ENCODE measurements at places on chromosomes 4 and X. TPM values are rescaled to one million over a fixed set of nuclear protein-coding genes. Genes with fewer than 3 reads are reported as not detected.

DNA sequence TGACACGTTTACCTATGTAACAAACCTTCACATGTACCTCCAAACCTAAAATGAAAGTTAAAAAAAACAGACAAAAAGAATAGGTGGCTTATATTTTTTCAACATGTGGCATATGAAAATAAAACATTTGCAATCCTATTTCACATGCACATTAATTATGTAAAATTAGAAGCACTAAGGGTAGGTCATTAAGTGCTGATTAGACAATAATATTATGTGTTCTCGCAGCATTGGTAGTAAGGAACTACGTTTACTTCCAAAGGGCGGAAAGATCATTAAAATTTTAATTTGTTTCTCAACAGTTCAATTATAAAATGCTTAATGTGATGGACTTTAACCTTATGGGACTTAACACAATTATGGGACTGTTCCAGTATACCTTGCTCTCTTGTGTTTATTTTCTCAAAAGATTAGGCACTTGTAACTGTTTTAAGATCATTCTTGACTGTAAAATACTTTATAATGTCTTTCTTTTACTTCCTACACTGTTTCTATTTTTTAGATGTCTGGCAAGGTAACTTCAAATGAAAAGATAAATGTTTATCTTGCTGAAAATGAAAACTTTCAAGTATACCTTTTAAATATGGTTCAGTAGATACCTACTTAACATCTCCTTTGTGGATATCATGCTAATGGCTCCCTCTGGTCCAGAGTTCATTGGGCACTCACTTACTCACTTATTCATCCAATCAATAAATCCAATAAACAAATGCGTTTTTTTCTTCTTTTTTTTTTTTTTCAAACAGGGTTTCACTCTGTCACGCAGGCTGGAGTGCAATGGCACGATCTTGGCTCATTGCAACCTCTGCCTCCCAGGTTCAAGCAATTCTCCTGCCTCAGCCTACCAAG lies 202.0 kb downstream of the ARAP2 start:
- DNase-seq, result no peak

Gene PNMA6F
- 0.82 TPM for total RNA-seq

- no peak for DNase-seq
Measured at GRCh38 chr4:93710101-93710846, 118.3 kb upstream of the ATOH1 start.

Gene VAMP7
- 27.7 TPM for total RNA-seq

DNA sequence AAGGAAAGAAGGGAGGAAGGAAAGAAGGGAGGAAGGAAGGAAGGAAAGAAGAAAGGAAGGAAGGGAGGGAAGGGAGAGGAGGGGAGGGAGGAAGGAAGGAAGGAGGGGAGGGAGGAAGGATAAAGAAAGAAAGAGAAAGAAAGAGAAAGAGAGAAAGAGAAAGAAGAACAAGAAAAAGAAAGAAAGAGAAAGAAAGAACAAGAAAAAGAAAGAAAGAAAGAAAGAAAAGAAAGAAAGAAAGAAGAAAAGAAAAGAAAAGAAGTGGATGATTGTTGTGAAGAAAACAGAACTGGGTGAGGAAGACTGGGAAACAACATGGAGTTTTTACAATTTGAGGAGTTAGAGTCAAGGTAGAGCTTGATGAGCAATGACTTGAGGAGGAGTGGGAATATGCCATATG lies 78.0 kb downstream of the EIF4E start:
- no peak for DNase-seq

DNA sequence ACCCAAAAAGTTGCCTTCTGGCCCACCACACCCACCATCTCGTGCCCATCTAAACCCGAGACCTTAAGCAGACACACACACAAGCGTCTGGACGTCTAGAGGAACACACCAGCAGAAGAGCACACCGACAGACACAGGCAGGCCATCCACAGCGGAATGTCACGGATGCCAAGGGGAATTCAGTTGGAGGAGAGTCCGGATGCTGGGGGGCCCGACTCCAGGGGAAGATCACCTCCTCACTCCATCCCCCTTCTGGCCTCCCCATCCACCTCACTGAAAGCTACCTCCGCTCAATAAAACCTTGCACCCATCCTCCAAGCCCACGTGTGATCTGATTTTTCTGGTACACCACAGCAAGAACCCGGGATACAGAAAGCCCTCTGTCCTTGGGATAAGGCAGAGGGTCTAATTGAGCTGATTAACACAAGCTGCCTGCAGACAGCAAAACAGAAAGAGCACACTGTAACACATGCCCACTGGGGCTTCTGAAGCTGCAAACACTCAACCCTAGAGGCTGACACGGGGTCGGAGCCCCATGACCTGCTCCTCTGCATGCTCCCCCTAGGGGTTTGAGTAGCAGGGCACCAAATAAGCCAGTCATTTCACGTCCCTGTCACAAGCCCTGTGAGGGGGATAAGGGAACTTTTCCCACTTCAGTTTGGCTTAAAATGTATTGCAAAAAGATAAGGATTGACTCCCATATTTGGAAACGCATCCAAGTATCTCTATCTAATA lies 339.6 kb upstream of the PCDH10 start:
- DNase-seq, result no peak

DNA sequence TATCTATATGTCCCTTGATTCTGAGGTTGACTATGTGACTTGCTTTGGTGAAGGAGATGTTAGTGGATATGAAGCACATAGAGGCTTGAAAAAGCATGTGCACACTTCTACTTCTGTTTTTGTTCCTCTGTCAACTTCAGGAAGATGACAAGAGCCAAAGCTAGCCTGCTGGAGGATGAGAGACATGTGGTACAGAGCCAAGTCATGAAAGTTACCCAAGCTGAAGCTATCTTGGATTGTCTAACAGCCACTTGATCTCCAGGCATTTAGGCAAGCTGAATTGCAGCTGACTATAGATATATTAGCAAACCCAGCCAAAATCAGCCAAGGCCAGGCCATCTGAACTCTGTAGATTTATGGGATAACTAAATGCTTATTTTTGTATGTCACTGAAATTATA lies 70.8 kb upstream of the DYNLT3 start:
- no peak for DNase-seq

Gene GAB1
- 15.5 TPM for total RNA-seq

GRCh38 chr4:76736414-76736813 lies 161.5 kb downstream of the SOWAHB start:
- DNase-seq, result no peak

DNA sequence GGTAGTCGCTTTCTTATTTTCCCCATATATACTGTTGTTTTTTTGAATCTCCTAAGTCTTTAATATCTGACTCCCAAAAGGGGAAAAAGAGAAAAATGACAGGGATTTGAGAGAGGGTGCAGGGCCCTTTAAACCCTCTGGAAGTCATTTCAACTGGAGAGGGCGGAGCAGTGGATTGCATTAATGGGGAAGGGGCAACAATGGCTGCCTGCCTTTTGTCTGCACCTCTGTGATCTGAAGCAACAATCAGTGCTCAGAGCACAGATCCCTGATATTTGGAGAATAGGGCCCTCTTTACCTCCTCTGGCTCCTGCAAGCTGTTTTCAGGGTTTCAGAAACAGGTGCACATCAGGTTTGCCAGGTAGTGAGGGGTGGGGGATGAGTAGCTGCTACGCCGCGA lies 1458.3 kb upstream of the TENM3 start:
- DNase-seq, result no peak

GRCh38 chr4:3791910-3792542 lies 25.8 kb downstream of the ADRA2C start:
- no peak for DNase-seq

Gene MAGEA2B
- total RNA-seq, result not detected

DNA sequence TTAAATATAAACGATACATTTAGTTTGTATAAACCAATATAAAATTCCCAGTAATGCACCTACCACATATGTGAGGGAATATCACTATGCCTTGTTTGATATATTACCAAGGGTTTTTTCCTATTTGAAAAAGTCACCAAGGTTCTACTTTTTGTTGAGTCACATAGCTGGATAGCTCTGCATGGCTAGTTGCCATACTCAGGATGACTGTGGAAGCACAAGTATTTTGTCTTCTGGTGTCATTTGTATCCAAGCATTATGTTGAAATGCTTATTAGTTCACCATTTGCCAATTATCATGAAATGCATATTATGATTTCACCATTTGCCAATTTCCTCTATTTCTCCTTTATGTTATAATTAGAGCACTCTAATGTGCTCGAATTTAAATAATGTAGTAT lies 162.7 kb upstream of the TTC29 start:
- no peak for DNase-seq

Gene SH3RF1
- total RNA-seq, result 13.0 TPM

Gene SLC35A2
- 9.8 TPM for total RNA-seq

- DNase-seq, result no peak
Measured at GRCh38 chr4:88022289-88022688, 14.9 kb downstream of the PKD2 start.

Gene TGIF2LX
- total RNA-seq, result not detected

DNA sequence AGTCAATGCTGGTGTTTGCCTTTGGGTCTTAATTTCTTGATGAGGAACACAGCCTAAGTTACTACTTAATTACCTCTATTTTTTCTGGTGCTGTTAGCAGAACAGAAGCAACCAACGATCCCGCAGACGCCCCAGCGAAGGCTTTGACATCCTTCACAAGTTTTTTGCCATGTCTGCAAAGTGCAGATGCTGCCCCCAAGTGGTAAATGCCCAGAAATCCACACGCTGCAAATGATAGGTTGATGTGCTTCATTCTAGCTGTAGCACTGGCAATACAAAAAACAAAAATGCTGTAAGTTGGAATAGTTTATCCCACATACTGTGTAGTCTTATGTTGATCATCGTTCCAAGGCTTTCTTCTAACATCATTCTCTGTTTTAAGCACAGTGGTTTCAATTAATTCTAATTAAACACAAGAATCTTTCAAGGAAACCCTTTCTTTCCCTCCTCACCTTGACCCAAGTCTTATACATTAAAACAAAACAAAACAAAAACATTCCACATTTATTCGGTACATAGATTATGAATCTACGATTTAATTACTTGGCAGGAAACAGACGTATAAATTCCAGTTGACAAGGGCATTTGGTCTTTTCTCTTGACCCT lies 1.2 kb downstream of the PNPLA4 start:
- DNase-seq, result peak; percentile 25

GRCh38 chr4:72569719-72570235 lies 756 bp upstream of the ADAMTS3 start:
- DNase-seq, result no peak

DNA sequence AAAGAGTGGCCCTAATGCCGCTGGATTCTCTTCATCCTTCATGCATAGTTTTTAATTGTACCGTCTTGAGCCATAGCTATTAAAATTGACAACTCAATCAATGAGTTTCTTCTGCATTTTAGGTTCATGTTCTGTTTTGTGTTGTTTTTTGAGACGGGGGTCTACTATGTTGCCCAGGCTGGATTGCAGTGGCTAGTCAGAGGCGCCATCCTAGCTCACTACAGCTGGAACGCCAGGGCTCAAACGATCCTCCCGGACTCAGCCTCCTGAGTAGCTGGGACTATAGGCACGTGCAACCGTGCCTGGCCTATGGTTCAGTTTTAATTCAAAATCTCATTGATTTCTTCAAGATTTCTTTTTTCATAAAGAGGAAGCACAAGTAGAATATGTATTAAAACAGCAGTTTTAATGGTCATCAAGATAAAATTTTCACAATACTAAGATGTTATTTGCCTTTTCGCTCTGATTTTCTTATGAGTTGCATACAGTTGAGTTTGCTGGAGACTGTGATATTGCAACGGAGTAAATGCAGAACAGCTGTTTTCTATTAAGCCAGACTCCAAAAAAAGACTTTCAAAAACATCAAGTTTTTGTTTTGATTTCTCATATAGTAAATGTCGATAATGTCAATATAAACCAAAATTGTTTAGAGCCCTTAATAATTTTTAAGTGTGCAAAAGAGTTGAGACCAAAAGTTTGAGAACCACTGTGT lies 1.1 kb upstream of the STX18 start:
- no peak for DNase-seq

Gene ADH6
- not detected for total RNA-seq

DNA sequence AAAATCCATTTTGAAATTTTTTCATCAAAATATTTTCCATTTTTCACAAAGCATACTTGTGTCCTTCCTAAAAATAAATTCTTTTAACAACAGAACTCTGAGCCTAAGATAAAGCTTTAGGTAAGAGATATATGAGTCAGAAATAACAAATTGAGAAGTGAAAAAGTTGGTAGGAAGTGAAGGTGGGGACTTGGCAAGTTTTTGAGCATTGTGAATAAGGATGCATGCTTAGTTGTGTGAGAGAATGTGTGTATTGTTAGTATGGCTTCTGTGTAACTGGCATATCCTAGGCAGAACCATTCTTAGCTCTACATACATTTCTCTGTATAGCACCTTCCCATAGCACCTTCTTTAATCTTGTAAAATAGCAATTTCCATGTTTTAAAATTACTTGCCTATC lies 6.8 kb downstream of the ASB5 start:
- no peak for DNase-seq

Gene FAM47A
- total RNA-seq, result not detected

DNA sequence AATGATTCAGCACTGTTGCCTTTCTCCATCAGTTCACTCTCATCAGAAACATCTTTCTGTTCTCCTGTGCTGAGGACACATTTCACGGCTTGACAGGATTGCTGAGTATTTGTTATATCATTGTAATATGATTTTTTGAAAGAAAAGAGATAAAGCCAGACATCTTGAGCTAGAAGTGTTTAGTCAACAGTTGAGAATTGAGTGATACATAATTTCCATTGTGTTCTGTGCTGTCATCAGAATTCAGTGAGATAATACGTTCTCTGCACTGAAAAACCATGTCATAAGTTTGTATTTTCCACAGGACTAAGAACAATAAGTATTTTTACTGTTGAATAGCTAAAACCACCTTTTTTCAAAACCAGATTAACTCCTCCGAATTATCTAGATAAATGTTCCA lies 50.2 kb upstream of the GPRIN3 start:
- DNase-seq, result no peak

DNA sequence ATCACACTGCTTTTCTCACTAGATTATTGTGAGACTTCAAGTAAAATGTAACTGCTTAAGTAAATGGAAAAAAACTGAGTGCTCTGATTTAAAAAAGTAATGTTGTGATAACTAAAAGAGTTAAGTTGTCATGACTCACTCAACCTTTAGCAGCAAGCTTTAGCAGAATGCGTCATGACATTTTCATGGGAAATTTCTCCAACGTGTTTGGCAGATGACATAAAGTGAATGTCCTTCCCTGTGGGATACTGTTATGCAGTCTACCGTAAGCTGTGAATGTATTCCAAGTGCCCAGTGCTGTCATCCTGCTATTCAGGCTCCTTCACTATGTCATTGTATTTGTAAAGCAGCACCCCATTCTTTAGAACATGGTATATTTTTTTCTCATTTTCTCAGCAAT lies 136.2 kb downstream of the CPXCR1 start:
- DNase-seq, result no peak

GRCh38 chr4:128512161-128512560 lies 224.5 kb upstream of the PGRMC2 start:
- no peak for DNase-seq

Gene KCNIP4
- 16.7 TPM for total RNA-seq

DNA sequence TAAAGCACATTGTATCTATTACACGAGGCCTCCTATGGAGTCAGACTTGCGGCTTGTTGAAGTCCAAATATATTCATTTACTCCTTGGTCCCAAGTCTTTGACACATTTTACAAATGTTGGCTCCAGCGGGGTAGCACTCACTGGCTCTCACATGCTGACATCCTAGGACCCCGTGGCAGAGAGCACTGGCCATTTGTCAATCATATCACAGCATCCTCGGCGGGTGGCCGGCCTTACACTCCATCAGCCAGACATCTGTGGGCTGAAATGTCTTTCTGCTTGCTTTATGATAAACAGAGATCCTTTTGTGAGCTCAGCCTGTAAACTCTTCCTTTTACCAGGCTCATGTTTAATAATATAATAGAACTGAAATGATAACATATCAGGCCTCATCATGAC lies 25.7 kb upstream of the VCX2 start:
- DNase-seq, result no peak

- no peak for DNase-seq
Measured at GRCh38 chrX:24294619-24295018, 19.2 kb downstream of the SUPT20HL2 start.

Gene ADH7
- total RNA-seq, result not detected

Data from frontal cortex (tissue), 4 donors.